ENCODE measurements at places on chromosomes 12 and 14. TPM values are rescaled to one million over a fixed set of nuclear protein-coding genes. Genes with fewer than 3 reads are reported as not detected.

ANO4 gene
- total RNA-seq, result 0.86 TPM

WNT1 gene
- not detected for total RNA-seq

TMEM229B gene
- total RNA-seq, result 0.14 TPM

DNA sequence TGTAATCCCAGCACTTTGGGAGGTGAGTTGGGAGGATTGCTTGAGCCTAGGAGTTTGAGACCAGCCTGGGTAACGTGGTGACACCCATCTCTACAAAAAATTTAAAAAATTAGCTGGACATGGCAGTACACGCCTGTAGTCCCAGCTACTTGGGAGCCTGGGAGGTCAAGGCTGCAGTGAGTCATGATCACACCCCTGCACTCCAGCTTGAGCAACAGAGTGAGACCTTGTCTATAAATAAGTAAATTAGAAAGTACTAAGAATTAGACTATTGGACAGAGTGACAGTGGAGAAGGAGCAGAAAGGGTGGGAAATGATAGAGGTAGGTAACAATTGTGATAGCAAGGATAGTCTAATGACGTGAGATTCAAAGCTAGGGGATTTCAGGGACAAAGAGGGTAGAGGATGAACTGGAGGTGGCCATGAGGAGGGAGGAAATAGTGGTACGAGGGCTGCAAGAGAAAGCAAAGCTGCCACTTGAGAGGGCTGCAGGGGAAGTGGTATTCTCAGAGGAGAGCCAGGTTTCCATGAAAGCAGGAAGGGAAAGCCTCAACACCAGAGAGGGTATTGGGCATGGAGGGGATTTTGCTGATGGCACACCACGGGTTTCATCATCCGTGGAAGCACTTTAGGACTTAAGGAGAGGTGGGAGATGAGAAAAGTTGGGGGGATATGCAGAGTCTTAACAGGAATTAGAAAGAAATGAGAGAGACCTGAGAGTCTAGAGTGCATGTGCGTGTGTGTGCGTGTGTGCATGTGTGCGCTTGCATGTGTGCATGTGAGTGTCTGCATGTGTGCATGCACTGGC, 85.6 kb downstream of the SYNE2 start:
- peak; percentile 42 for DNase-seq

DNA sequence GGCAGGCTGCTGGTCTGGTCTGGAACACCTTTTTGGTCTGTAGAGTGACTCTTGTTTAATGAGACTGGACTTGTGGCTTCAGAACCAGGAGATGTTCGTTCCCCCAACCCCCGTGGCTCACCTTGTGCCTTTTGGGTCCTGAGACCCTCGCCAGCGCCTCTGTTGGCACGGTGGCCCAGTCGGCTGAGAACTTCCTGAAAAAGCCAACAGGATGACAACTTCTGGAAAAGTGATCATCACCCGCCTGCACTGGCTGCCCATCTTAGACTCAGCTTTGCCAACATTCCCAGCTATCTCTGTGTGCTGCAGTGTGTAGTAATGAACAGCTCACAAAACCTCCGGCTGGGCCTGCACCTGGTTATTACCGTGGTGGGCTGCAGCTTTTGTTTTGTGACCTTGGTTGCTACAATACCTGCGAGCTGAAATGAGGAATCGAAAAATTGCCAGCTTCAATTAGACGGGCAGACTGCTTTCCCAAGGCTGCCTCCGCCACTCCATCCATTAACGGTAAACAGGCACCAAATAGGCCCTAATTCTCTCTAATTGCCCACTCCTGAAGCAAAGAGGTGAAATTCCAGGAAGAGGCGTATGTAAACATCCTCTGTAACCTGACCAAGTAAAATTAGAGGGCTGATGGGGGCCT, 16.0 kb downstream of the MEG3 start:
- DNase-seq, result no peak

DNA sequence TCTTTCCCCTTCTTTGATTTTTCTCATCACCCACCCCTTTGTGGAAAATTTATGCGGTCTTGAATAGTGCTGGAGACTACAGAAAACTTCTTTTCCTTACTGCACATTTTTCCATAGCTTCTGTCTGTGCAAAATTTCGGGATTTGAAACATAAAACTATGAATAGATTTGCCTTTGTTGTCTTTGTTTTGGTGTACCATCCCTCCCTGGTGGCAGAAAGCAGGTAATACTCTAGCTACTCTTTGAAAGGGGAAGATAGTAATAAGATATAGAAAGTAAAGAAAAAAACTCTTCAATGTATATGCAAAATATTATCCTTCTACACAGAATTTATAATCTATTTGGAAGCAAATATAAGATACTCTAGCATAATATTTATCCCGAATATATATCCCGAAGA, 79.1 kb upstream of the LMO3 start:
- DNase-seq, result no peak

DNA sequence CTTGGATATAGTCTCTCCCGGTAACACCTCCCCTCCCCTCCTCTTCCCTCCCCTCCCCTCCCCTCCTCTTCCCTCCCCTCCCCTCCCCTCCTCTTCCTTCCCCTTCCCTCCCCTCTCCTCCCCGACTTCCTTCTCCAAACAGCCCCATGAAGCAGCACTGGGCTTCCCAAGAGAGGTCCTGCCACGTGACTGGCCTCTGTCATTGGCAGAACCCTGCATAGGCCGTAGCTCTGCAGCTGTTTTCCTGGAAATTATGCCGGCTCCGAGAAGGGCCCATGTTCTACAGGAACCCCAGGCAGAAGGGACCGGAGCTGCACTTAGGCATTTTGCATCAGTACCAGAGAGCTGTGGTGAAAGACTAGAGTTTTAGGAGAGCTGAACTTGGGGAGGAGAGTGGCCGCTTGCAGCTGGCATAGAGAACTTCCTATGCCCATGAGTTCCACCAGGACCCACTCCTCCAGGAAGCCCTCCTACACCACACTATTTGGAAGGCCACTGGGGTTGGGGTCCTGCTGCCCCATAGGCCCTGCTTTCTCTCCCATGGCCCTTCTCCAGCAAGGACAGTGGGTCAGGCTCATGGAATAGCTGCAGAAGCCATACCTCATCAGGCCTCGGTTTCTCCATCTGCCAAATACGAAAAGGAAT, 5.1 kb upstream of the TNFAIP2 start:
- no peak for DNase-seq

DNA sequence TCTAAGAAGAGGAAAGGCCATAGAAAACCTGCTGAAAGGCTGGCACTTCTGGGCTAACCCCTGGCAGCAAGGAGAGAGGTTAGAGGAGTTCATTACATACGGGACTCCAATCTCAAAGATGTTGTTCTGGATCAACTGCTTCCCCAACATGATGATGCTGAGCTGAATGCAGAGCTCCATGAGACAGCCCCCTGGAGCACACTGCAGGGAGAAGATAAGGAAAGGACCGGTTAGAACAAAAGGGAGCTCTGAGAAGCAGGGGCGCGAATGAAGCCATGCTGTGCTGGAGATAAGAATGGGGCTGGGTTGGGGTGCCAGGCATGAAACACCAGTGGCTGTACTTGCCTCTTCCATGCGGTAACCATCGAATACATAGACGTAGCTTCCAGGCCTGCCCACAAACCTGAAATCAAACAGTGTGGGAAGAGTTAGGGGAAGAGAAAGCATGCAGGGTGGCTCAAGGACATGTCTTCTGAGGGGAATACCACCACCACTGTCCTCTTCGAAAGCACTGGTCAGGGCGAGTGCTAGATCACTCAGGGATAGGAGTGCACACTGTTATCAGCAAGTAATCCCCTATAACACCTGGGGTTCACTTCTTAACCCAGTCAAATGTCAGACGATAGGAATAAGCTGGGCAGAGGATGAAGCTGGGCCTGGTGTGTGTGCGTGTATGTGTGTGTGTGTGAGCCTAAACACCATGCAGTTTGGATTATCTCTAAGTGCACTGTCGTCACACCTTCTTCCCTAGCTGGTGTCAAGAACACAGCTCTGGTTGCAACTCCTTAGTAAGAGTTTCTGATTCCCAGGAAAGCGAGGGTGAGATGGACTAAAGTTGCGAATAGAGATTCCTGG, 180.9 kb downstream of the NTF3 start:
- DNase-seq, result no peak

GRCh38 chr12:1205512-1206060, 214.6 kb downstream of the ERC1 start:
- no peak for DNase-seq

DNA sequence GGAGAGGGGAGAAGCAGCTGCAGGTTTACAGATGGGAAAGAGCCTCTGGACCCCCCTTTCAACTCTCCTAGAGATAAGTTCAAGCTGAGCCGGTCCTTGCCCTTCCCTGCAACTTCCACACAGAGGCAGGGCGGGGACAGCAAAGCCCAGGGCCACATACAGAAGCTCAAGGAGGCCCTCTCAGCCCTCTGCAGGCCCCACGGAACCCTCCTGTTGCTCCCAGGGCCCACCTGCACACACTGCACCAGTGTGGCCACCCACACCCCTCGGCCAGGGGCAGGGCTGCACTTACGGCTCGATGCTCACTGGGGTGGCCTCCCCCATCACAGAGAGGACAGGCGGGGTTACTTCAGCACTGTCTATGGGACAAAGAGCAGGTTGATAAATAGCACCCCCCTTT, 13.0 kb upstream of the PNMA1 start:
- DNase-seq, result no peak

GRCh38 chr14:28761438-28762291, 4.9 kb upstream of the FOXG1 start:
- no peak for DNase-seq

DNA sequence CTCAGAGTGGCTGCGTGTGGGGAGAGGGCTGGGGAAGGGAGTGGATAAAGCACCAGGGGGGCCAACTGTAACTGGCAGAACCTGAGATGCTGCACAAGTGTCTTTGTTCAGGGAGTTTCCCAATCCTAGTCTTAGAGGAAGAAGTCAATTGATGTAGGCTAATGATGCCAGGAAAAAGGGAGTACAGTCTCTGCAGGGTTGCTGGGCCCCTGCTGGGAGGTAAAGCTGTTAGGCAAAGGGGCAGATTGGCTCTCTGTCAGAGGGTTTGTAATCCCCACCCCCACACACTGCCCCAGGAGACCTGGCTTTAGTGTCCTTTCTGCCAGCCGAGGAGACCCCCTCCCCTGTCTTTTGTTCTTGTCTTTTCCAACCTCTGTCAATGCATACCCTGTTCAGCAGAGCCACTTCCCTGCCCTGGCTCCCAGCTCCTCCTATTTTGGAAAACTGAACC, 178.4 kb downstream of the KCNA5 start:
- DNase-seq, result no peak

DNA sequence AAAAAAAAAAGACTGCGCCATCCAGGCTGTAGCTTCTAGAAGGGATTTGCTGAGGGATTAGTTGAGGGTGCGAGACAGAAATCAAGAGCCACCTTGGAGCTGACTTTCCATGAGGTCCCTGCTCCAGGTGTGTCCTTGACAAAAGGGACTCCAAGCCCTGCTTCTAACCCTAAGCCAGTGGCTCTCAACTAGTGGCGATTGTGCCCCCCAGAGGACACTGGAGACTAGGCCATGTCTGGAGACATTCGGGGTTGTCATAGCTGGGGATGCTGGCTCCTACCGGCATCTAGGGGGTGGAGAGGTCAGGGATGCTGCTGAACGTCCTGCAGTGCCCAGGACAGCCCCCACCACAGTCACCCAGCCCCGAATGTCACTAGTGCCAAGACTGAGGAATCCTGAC, 40.6 kb downstream of the SPRING1 start:
- no peak for DNase-seq

DNA sequence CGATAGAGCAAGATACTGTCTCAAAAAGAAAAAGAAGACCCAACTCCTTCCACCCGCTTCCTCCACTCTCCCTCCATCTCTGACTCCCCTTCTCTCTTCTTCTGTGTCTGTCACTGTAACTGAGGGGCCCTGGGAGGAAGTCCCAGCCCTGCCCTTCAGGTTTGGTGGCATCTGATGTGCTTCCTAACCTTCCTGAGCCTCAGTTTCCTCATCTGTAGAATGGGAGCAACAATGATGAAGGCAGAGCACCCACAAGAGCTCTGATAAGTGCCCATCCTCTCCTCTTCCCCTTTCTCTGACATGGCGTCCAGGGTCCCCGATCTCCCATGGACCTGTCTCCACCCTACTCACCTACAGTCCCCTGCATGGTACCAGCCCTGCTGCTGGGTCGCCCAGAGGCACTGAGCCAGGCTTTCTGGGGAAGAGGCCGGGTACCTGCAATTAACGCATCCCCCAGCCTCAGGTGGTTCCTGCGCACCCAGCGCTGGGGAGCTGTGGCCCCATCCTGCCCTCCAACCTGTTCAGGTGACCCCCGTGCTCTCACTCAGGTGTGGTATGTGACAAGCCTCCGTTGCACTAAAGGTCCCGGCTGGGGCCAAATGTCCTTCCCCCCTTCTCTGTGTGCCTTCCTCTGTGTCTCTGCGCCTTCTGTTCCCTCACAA, 13.2 kb downstream of the FOXN4 start:
- no peak for DNase-seq

DNA sequence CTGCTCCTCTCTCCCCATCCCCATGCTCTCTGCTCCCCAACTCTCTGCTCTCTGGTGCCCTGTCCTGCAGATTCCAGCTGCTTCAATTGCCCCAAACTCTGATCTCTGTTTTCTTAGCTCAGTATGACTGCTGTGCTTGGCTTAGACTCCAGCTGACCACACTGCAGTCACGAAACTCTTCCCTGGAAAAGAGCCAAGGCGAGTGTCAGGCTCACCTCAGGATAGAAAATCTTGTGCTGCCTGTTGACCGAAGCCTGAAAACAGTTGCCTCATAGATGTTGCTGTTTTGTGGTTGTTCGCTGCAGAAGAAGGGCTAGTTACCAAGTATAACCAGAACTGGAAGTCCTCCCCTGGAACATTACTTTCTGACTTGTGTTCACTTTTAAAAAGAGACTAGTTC, 6.7 kb upstream of the STON2 start:
- peak; percentile 80 for DNase-seq

DNA sequence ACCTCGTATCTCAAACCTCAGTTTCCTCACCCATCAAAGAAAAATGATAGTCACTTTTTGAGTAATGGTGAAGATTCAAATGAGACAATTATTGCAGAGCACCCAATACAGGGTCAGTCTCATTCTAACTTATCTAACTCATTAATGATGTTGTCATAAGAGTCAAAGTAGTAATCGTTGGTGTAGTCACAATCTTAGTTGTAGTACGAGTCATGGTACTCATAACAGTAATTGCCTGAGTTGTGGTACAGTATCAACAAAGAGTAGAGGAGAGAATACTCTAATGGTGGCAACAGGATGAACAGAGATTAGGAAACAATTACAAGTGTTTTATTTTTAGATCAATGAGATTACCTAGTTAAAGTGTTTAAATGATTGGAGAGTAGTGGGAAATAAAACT, 93.6 kb upstream of the TMTC2 start:
- DNase-seq, result no peak

GRCh38 chr12:53254816-53255545, 13.1 kb upstream of the ESPL1 start:
- DNase-seq, result no peak

- no peak for DNase-seq
These were observed 170.4 kb downstream of the DAD1 start for GRCh38 chr14:22418631-22419030.

Data from epithelial cell of proximal tubule (primary cell).